Stimulated activated CD8-positive, alpha-beta memory T cell treated with anti-CD3 and anti-CD28 coated beads, Interleukin-4, amount 100 ng/mL, for 1 hour (primary cell): ENCODE measurements at places on chromosomes 12 and 14.

DNA sequence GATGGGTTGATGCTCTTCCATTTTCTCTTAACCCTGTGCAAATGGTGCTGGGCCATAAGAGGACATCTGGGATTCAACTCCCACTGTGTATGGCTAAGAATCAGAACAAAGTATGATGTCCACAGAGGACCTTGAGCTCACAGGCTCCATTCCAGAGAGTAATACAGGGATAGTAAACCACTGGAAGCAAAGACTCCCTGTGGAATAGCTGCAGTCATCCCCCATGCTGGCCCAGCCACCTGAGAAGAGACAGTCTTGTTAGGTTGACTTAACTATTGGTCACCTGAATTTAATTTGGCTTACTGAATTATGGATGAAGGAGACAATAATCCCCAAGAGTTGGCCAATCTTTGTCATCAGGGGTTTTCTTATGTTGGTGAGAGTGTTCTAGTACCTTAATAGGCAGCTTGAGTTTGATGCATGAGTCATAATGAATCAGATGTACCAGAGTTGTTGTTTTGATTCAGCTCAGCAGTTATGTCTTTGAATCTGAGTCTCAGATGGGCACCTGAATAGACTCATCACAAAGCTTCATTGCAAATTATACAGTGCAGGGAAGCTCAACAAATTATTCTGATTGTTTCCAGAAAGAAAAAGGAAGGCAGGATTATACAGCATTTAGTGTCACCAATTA lies 122.7 kb downstream of the SSPN start:
- DNase-seq = no peak

DNA sequence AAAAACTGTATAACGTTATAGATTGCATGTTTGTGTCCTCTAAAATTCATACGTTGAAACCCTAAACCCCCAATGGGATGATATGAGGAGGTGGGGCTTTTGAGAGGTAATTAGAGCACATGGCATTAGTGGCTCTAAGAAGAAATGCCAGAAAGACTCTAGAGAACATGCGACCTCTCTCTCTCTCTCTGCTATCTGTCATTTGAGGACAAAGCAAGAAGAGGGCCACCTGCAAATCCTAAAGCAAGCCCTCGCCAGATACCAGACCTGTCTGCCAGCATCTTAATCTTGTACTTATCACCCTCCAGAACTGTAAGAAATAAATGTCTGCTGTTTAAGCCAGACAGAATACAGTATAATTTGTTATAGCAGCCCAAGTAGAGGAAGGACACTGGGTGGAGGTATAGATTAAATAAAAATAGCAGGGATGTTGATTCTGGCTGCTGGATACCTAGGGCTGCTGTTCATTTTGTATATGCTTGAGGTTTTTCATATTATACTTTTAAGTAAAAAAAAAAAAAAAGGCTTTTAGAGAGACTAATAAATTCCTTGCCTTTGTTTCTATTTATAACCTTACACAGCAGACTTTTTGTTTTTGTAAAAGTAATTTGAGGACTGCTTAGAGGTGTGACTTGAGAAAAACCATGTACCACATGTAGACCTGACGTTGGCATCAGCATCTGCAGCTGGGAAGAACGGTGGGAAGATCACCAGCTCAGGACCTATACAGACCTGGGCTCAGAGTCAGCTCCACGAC lies 26.9 kb downstream of the MOK start:
- DNase-seq = no peak

GRCh38 chr12:66243911-66244310 lies 54.9 kb downstream of the IRAK3 start:
- no peak for DNase-seq

GRCh38 chr14:81093651-81094050 lies 127.1 kb downstream of the GTF2A1 start:
- DNase-seq = no peak

GRCh38 chr14:25111061-25111601 lies 61.2 kb upstream of the STXBP6 start:
- no peak for DNase-seq

DNA sequence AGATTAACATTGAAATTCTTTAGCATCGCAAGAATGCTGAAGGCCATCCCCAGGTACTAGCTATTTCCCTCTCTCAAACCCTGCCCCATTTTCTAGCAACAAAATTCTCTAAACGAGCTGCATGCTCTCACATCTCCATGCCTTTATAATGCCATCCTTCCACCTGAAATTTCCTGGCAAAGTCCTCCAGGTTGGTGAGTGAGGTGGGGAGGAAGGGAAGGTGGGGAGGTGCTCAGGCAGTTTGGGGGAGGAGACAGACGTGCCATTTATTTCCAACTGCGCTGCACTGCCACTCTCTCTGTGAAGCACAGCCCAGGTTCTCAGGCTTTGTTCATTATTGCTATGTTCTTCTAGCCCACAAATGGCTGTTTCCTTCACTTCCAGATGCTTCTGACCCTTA lies 208.4 kb downstream of the PAWR start:
- no peak for DNase-seq

DNA sequence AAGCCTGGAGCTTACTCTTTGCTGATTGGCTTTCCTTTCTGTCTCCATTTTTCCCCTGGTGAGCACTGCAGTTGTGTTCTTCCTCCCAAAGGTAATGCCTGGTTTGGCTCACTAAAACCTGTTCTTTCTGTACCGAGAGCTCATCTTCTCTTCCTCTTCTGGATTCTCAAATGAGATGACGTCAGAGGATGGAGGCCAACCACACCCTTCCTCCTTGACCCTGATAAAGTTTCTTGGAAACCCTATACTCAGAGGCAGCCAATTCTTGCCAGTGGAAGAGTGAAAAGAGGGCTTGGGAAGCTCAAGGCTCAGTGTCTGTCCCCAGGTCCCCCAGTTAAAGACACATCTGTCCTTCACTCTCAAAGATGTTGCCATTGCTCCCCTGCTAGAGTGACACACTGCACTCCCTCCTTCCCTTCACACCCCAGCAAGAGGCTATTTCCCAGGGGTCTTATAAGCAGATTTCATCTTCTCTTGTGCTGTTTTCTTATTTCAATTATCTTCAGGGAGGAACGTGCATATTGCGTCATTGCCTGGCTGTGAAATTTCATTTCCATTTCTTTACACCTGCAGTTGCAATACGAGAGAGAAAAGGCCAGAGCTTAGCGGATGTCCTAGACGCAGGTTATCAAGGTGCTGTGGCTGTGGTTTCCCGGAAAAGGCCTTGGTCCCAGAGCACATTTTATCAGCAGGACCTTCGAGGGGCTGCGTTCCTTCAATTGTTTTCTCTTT lies 27.3 kb downstream of the NTF3 start:
- DNase-seq = no peak

GRCh38 chr14:54737132-54737711 lies 165.4 kb downstream of the GCH1 start:
- no peak for DNase-seq

DNA sequence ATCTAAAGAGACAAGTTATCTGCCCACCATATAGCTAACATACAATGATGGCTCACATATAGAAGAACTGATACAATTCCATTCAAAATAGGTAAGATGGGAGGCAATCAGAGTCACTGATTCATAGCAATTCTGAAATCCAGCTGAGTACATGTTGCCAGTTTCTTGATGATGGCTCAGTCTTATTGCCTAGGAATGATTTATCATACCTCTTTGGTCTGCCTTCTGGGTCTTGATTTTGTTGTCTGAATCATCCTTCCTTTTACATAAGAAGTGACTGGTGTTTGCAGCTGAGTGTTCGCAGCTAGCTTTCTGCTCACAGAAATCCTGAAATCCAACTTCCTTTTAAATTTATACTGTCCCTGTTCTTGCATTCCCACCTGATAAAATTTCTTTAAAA lies 463.2 kb upstream of the MGAT4C start:
- no peak for DNase-seq

DNA sequence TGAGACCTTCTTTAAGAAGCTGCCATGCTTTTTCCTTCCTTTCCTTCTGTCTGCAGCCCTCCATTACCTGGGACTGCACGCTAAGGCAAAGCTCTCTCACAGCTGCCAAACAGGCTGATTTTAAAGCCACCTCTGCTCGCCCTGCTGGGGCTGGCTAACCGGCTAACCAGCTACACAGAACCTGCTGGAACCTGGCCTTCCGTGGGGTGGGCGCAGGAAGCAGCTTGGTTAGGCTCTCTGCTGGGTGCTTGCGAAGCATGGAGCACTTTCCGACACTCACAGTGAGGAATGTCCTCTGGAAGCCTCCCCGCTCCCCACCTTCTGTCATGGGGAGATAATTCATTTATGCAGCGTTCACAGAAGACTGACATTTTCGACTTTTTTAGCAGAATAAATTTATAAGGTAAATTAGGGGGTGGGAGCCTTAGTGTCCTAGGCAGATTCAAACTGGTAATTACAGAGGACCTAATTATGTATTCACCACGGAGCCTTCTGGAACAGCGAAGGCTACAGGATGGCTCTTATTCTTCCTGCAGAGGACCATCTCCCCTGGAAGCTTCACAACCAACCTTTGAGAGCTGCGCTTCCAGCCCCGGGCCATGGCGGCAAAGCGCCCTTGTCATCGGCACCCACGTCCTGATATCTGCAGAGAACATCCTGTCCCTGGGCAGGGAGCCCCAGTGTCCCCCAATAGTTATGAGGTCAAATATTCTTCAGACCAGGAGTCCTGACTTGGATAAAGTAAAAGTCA lies 12.4 kb upstream of the BCL11B start:
- no peak for DNase-seq

DNA sequence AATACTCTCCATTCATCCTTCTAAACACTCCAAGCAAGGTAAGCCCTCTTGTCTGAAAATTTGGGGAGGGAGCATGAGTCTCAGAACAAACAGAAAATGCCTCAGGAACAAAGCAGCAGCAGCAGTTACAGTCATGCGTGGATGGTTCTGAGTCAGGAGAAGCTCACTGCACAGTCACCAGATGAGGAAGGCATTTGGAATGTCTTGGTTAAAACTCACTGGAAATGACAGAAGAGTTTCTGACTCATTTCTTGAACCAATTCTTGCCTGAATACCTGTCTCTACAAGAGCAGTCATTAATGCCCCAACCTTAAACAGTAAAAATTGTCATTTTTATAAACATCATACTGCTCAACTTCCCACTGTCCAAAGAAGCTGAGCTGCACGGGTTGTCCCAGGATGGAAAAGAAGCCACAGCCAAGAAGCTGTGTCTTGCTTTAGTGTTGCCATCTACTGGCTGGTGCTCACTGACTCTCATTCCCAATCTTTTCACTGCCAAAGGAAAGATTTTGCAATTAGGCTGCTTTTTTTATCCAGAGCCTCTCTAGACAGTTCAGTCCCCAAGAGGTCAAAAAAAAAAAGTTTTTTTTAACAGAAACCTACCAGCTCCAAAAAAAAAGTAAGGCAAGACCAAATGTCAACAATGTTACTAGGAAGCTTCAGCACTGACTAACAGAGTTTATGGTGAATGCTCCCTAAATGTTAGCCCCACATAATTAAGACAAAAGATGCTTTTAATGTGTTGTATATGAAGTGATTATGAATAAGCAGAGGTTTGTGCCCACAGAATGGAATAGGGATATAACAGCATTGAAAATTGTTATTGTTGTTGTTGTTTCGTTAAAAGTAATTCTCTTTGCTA lies 40.4 kb downstream of the KICS2 start:
- no peak for DNase-seq

DNA sequence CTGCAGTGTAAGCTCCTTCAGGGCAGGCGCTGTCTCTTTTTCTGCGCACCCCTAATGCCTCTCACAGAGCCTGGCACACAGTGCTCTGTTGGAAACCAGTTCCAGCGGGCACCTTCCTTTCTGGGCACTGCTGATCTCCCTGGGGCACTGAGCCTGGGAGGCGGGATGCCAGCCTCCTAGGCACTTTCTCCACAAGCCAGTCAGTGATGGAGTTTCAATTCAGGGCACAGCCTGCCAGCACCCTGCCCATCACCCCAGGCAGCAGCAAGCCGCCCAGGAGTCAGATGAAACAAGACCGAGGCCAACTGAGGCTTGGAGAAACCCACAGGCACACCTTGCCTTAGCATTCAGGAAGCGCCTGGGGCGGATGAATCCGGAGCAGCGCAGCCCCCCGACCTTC lies 5.7 kb upstream of the CTDSP2 start:
- DNase-seq = no peak

DNA sequence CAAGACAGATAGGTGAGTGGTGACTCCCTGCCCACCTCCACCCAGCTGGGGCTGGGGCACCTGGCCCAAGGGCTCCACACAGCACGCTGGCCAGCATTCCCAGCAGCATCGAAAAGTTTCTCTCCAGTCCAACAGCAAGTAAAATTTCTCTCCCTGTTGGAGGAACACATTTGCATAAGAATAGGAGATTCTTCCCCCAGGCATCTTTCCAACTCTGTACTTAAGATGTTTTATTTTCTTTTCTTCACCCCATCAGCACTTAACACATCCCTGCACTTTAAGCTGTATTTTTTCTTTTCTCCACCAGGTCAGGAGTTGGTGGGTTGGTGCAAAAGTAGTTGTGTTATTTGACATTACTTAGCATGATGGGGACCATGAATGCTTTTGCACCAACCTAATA lies 47.2 kb downstream of the OR9K2 start:
- DNase-seq = no peak

GRCh38 chr12:13102461-13103195 lies 839 bp downstream of the GSG1 start:
- DNase-seq = no peak

DNA sequence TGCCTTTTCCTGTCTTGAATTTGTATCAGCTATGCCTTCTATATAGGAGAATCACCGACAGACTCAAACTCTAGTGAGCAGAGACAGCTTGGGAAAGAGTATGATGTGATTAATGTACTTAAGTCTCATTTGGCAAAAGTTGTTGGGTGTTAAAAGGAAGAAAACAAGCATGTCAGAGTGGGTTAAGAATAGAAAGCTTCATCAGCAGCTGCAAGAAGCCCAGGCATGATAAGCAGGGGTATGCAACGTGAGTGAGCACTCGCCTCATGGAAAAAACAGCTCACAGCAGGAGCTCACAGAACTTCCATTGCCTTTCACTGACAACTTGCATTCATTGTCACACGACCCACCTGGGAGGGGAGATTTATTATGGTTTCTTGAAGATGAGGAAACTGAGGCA lies 35.9 kb upstream of the WNK1 start:
- no peak for DNase-seq

- DNase-seq = no peak
Observed at GRCh38 chr12:62878211-62878610, 56.7 kb downstream of the PPM1H start.

DNA sequence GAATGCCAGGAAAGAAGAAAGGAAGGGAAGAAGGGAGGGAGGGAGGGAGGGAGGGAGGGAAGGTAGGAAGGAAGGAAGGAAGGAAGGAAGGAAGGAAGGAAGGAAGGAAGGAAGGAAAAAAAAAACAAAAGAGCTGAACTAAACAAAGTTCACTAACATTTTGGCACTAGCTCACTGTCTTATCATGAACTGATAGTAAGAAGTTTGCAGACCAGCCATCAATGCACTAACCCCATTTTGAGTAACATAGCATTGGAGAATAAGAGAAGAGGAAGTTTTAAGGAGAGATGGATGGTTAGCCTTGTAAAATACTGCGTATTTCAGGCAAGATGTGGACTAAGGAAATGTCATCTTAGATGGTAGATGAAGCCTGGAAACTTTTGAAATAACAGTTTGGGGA lies 1136.0 kb downstream of the FLRT2 start:
- no peak for DNase-seq

DNA sequence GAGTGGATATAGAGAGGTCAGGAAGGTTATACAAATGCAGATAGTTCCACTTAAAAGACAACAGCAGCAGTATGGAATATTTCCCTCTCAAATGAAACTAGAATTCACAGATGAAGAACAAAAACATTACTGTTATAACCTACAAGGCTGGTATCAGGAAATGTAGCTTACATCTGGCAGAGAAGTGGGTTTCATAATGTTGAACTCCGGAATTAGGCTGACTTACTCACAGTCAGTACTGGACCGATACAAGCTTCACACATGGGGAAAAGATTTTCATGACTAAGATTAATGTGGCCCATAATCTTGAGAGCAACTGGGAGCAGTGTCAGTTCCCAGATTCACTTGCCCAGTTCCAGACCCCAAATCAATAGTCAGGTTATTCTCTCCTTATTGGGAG lies 353.9 kb downstream of the DUSP6 start:
- no peak for DNase-seq
